Activated B cell treated with CpG ODN at 0.5 μM for 24 hours (primary cell): ENCODE measurements at places on chromosomes 7 and 10.
A peak's percentile ranks its signal among the peaks of the same experiment; 100 is the strongest.

DNA sequence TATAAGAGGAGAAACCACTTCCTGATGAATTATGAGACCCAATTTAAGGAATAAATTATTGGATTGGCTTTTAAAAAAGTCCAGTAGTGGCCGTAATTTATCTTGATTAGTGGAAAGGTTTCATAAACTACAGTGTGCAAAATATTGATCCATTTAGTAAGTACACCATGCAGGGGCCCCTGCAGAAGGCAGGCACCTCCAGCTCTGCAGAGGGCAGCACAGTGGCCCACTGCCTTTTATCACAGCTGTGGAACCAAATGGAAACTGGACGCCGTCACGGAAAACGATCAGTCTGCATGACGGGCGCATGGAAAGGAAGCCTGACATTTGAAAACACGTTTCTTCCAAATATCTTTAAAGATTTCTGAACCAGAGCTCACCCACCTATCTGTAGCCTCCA, 204.0 kb downstream of the DPP6 start:
- H3K4me1 ChIP-seq, result no peaks in the 10 kb centered on the region
- H3K4me3 ChIP-seq, result no peak overlapping the region
- no peak overlapping the region for H3K27ac ChIP-seq
- H3K36me3 ChIP-seq, result no peaks in the 10 kb centered on the region
- DNase-seq, result no peak

GRCh38 chr7:935164-935873, 19.2 kb downstream of the ADAP1 start:
- no peak overlapping the region for H3K27ac ChIP-seq
- peaks cover 12% of the 10 kb centered on the region for H3K4me1 ChIP-seq
- no peaks in the 10 kb centered on the region for H3K27me3 ChIP-seq

DNA sequence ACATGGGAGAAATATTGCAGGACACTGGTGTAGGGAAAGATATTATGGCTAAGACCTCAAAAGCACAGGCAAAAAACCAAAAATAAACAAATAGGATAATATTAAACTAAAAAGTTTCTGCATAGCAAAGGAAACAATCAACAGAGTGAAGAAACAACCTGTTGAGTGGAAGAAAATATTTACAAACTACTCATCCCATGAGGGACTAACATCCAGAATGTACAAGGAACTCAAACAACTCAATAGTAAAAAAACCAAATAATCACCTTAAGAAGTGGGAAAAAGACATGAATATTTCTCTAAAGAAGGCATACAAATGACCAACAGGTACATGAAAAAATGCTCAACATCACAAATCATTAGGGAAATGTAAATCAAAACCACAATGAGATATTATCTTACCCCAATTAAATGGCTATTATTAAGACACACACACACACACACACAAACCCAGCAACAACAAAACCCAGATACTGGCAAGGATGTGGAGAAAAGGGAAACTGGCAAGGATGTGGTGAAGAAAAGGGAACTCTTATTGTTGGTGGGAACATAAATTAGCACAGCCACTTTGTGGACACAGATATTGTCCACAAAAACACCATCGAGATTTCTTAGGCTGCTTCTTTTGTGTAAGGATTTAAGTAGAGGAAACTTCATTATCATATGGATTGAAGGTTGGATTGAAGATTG, 9.8 kb upstream of the RAB18 start:
- no peaks in the 10 kb centered on the region for H3K4me1 ChIP-seq
- peaks cover 35% of the 10 kb centered on the region for H3K27me3 ChIP-seq
- H3K27ac ChIP-seq, result no peak overlapping the region
- H3K4me3 ChIP-seq, result no peak overlapping the region

DNA sequence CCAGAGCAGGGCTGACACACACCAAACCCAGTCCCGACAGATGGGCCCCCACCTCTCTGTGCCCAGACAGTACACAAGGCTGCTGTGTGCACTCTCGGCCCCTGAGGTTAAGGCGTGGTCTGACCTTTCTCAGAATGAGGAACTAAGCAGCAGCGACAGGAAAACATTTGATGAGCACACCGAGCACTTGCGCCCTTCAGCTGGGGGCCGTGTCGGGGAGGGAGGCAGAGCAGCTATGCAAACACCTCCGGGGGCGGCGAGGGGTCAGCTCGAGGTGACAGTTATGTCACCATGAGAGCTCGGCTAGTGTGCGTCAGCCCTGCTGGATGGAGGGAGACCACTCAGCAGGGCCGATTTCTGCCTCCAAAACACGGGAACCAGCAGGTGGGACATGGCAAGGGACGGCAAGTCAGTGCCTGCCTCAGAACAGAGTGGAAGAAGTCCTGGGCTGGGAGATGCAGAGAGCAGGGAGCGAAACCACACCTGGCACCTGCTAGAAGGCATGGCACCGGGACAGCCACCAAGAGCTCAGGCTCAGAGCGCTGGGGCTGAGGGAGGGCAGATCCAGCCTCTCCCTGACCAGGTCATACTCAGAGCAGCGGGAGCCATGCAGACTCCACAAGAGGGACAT, 57.4 kb downstream of the CHST15 start:
- peaks cover 40% of the 10 kb centered on the region for H3K36me3 ChIP-seq
- peaks cover 26% of the 10 kb centered on the region for H3K4me1 ChIP-seq

GRCh38 chr10:42896735-42897134, 114.1 kb downstream of the BMS1 start:
- no peaks in the 10 kb centered on the region for H3K4me1 ChIP-seq
- no peak for DNase-seq
- H3K27me3 ChIP-seq, result peaks cover 22% of the 10 kb centered on the region
- no peaks in the 10 kb centered on the region for H3K36me3 ChIP-seq
- no peak overlapping the region for H3K27ac ChIP-seq

DNA sequence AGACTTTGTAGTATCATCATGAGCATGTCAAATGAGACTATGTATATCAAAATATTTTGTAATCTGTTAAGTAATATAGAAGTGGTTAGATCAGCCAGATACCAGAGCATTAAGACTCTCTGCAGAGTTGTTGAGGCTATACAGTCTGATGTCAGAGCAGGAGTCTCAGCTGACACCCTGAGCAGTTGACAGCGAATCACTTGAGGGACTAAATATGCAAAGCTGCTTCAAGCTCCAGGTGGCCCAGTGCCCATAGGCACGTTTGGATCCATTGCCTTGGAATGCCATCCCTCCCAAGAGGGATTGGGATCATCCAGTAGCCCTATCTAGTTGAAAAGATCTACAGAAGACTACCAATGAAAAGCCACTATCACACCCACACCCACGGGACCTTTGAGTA, 210.2 kb downstream of the TAX1BP1 start:
- H3K4me3 ChIP-seq, result no peak overlapping the region
- peaks cover 43% of the 10 kb centered on the region for H3K36me3 ChIP-seq
- peaks cover 5% of the 10 kb centered on the region for H3K4me1 ChIP-seq

- H3K36me3 ChIP-seq, result no peaks in the 10 kb centered on the region
- H3K27me3 ChIP-seq, result no peaks in the 10 kb centered on the region
- H3K4me3 ChIP-seq, result no peak overlapping the region
- DNase-seq, result no peak
These were observed 67.0 kb upstream of the PLXDC2 start for GRCh38 chr10:19749185-19749729.

DNA sequence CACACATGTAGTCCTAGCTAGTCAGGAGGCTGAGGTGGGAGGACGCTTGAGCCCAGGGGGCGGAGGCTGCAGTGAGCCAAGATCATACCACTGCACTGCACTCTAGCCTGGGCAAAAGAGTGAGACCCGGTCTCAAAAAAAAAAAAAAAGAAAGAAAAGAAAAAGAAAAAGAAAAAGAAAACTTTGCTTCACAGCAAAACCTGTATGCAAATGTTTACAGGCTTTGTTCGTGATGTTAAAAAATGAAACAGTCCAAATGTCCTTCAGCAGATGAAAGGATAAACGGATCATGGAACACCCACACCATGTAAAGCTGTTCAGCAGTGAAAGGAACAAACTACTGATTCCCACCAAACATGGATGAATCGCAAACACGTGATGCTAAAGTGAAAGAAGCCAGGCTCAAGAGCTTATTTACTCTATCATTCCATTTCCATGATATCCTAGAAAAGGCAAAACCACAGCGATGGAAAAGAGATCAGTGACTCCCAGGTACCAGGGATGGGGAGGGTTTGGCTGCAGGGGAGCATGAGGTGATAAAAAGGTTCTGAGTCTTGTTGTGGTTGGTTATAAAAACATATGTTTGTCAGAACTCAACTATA, 15.1 kb downstream of the LRRC20 start:
- H3K4me3 ChIP-seq, result no peak overlapping the region
- no peaks in the 10 kb centered on the region for H3K36me3 ChIP-seq
- H3K4me1 ChIP-seq, result peaks cover 12% of the 10 kb centered on the region
- DNase-seq, result no peak

DNA sequence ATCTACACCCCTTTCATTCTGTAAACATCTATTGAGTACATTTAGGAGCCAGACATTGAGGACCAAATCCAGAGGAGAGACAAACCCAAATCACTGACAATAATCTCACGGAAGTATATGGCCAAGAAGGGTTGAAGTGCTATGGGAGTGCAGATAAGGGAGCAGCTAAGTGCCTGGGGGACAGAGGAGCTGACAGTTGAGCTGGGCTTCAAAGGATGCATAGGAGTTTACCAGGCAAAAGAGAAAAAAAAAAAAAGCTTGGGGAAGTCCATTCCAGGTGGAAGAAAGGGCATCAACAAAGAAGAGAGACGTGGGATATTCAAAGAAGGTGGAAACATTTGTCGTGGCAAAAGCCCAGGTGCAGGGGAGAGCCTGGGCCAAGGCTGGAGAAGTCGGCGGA, 60.5 kb upstream of the NANOS1 start:
- H3K27me3 ChIP-seq, result peaks cover 19% of the 10 kb centered on the region
- H3K4me3 ChIP-seq, result no peak overlapping the region
- DNase-seq, result no peak

GRCh38 chr7:141113131-141113530, 39.3 kb downstream of the TMEM178B start:
- H3K4me3 ChIP-seq, result no peak overlapping the region
- DNase-seq, result no peak
- no peaks in the 10 kb centered on the region for H3K4me1 ChIP-seq
- H3K27ac ChIP-seq, result no peak overlapping the region

DNA sequence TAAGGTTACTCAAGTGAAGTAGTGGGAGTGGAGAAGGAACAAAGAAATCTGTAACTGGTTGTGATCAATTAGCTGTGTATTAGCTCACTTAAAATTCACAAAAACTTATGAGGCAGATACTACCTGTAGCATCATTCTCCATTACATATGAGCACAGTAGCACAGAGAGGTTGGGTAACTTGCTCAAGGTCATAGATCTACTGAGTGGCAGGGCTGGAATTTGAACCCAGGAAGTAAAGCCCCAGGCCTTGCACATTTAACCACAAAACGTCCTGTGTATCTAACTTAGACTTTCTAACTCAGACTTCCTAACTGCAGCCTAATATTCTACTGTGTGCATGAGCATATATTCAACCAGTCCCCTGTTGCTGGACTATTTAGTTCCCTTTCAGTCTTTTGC, 5.6 kb upstream of the SLF2 start:
- DNase-seq, result no peak
- H3K4me3 ChIP-seq, result no peak overlapping the region
- peaks cover 5% of the 10 kb centered on the region for H3K27me3 ChIP-seq
- no peaks in the 10 kb centered on the region for H3K36me3 ChIP-seq

DNA sequence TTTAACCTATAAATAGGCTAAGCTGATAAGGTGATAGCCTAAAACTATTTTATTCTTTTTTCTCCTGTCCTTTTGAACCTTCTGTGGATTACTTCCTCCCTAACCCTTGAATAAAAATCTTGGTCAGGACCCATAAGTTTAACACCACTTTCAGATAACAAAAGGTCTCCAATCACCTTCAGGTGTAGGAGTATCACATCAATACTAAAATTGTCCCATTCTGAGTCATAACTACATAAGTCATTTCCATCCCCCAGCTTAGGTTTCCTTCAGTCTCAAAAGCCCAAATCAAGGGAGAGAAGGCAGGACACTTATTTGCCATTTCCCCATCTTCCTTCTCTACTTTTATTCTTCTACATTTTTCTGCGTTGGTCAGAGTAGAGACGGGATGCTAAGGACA, 56.9 kb upstream of the WNT16 start:
- H3K36me3 ChIP-seq, result peaks cover 25% of the 10 kb centered on the region
- H3K27ac ChIP-seq, result no peak overlapping the region
- DNase-seq, result no peak
- no peak overlapping the region for H3K4me3 ChIP-seq
- H3K4me1 ChIP-seq, result peaks cover 35% of the 10 kb centered on the region
- no peaks in the 10 kb centered on the region for H3K27me3 ChIP-seq

DNA sequence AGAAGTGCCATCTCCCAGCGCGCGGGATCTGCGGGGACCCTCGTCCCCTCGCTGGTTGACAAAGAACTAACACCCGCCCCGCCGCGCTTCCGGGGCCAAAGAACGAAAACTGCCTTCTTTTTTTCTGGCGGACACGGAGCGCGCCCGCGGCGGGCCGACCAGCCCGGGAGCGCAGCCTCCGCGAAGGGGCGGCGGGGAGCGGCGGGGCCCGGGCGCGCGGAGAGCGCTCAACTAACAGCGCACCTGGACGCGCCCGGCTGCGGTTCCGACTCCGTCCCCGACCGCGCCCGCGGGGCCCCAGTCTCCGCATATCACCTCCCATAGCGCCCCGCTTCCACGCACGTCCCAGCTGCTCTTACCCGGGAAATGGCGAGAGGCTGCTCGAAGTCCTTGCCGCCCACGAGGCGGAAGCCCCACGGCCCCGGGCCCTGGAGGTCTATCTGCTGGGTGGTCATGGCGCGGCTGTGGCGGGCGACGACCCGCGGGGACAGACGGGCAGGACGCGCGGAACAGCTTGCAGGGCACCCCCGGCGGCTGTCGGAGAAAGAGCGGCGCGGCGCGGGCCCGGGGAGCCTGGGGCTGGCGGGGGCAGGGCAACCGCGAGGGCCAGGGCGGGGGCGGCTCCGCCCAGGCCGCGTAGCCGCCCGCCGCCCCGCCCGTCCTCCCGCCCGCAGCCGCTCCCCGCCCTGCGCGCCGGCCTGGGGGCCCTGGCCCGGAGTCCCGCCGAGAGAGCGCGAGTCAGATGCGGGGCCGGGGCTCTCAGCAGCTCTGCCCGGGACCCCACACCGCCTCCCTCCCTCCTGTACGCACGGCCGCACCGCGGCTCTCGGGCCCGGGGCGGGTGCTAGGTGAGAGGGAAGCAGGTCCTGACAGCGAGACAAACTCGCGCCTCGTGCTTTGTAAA, at the start of gene PDLIM1:
PDLIM1 (minus strand) TSS at position 543 of the 904 bp plus-strand sequence; CDS start at position 455, 88 bp downstream.
- H3K4me3 ChIP-seq, result peak within 1 kb of the TSS; percentile 90
- H3K27me3 ChIP-seq, result no peaks in the 10 kb centered on the region
- DNase-seq, result peak; percentile 81
- H3K27ac ChIP-seq, result peak within 1 kb of the TSS; percentile 95
